ENCODE measurements at places on chromosomes 3 and 15.

- no peak for DNase-seq
Observed at GRCh38 chr15:42858999-42859789, 61.4 kb downstream of the TTBK2 start.

DNA sequence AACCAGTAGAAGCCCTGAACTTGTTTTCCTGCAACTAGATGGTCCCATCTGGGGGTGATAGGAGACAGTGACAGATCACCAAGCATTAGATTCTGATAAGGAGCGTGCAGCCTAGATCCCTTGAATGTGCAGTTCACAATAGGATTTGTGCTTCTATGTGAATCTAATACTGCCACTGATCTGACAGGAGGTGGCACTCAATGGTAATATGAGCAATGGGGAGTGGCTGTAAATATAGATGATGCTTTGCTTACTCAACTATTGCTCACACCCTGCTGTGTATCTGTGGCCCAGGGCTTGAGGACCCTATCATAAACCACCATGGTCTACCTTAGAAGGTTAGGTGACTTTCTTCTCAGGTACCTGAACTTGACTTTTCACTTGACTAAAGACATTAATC, 417.1 kb upstream of the ARHGEF26 start:
- no peak for DNase-seq

DNA sequence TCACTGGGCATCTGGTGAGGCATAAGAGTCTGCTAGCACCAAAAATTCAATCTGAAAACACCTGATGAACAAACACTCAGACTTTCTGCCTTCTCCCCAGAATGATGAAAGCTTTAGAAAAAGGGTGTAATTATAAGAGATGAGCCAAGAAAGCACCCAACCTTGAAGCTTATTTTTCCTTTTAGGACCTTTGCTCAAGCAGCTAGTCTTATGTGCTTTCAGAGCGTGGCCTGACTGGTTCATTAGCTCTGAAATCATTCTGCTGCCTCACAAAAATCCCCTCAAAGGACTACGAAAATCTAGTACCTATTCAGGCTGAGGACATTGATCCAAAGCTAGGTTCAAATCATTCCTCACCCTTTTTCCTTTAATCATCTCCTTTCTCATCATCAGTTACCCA, 662.3 kb downstream of the MAGI1 start:
- no peak for DNase-seq

- DNase-seq: peak; percentile 6
Observed at GRCh38 chr3:10883478-10884234, 67.6 kb downstream of the SLC6A11 start.

DNA sequence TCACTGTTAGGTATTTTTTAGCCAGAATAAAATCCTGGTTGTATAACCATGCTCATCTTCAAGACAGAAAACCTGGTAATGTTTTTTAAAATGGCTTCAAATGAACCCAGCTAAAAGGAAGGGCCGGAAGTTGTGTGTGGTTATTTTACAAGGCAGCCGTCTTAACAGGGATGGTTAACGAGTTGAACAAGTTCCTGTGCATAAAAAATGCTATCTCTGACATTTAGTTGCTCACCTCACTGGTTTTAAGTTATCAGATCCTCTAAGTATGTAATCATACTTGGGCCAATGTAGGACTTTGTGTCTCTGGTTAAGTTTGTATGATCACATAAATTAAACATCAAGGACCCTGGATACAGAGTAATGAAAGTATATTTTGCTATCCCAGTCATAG, 2.1 kb downstream of the ATP11B start:
- DNase-seq: no peak

- no peak for DNase-seq
Observed at GRCh38 chr3:80701349-80701748, 933.6 kb upstream of the ROBO1 start.

DNA sequence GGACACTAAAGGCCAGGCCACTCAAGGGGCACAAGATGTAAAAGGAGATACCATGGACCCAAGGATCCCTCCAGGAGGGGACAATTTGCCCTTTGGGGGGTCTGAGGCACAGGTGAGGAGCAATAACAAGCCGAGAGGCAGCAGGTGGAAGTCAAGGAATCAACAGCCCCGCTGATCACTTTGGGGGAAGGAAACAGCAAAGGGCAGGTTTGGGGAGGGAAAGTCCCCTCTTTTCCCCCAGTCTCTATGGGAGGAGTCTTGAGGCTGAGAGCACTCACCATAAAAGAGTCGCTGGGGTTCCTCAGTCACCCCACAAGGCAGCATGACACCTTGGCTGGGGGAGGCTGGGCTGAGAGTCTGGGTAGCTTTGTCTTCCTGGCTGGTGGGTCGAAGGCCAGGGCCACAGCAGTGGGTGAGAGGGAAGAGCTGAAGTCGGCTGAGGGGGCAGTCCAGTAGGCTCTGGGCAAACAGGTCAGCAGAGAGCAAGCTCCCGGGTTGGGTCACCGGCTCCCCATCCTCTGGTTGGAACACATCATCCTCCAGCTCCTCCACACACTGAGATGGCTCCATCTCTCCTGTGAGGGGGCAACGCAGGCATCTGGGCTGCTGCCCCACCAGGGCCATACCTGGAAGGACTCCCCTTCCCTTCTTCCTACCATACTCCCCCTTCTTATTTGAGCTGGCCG, 3.0 kb downstream of the BMF start:
- DNase-seq: no peak

DNA sequence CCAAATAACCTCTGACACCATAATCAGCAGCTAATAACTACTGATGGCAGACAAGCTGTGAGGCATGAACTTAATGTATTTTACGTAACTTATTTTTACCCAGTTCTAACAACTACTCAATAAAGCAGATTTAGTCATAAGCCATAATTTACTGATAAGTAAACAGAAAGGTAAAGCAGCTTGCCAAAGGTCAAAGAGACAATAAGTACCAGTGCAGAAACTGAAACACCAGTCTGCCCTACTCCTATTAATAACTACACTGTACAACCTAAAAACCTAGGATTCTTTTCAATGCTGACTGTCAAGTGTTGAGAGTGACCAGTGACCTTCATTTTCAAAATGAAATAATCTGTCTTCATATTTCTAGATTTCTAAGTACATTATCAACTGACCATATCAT, 152.2 kb downstream of the NR2E3 start:
- peak; percentile 26 for DNase-seq

DNA sequence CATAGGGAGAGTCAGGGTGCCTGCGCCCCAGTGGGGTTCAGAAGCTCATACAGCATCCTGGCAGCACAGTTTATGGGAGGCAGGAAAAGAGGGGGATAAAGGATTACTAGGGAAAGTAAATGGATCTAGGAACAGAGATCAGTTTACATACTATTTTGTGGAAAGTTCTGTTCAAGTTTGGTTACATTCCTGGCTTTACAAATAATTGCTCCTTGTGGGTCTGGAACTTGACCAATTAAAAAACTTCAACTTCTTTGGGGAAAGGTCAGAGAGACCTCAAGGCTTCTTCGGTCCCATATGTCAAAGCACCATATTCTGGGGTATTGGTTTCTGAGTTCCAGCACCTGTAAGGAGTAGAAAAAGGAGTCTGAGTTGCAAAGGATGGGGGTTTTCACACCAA, 64.1 kb downstream of the ZDHHC19 start:
- DNase-seq: no peak

- no peak for DNase-seq
Observed at GRCh38 chr15:74336061-74337005, 31.1 kb downstream of the CYP11A1 start.

- no peak for DNase-seq
Observed at GRCh38 chr15:52745326-52746161, 44.6 kb downstream of the ONECUT1 start.

DNA sequence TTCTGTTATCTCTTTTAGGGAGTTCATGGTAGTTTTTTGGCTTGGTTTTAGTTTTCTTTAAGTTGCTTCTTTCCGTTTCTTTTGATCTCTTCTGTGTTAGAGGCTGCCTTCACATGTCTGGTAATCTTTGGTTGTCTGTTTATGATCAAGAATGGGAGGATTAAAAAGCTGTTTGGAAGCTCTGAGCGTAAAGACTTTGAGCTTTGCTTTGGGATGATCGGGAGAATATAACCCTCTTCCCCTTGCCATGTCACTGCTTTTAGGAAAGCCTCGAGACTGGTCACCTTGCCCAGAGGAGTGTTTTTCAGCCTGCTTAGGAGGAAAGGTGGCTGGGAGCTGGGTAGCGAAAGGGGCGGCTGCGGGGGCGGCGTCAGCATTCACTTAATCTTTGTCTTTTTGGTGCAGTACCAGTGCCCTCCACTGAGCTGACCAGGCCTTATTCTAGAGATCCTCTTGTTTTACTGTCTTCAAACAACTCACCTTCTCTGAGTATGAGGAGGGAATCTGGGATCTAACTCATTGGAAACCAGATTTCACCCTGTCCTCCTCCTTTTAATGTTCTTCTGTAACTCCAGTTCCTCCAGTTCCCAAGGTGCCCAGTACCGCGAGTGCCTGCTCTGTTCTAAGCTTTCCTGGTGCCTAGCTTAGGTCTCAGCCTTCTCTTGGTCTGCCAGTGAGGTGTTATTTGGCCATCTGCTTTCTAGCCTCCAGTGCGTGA, 15.5 kb downstream of the TATDN2 start:
- DNase-seq: peak; percentile 42

DNA sequence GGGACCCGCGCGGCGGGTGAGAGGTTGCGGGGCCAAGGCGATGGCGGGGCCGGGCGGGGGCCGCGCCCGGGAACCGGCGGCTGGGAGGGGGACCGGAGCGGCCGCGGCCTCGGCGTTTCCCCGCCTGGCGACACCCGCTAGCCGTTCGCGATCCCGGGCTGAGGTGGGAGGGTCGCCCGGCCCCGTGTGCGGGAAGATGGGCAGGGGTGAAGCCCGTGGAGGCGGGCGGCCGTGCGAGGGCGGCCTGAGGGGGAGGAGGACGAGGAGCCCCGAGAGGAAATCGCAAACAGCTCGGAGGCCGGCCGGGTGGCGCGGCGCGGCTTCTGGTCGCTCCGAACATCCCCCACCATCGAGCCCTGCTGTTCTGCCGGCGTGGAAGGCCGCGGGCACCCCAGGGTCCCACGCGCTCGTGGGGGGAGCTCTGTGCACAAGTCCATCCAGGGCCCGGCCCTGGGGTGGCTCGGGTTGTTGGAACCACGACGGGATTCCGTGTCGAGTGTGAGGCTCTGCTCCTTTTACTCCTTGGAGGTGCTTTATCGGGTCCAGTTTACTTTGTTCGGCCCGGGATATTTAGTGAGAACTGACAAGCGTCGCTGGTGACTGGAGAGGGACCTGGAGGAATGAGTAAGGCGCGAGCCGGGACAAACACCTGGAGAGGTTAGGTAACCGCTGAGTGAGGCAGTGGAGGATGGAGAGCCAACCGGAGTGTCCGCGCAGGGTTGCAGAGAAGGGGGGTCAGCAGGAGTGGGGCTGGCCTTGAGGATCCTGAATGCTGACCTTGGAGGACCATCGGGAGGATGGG, 728 bp downstream of the CRTC3 start:
- DNase-seq: peak; percentile 51

DNA sequence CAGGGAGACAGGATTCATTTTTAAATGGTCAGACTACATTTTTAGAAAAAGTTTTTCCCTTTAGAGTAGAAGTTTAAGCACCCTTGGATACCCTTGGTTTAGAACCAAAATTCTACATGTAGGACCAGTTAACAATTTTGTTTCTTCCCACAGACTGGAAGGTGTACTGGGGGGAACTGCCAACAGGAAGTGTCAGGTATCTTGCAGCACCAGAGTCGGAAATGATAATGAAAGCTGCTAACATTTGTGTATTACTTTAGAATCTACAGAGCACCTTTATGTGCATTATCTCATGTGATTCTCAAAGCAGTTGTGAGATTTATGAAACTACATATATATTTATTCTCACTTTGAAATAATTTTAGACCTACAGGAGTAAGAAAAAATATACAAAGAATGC, 21.5 kb downstream of the SPRED1 start:
- no peak for DNase-seq
